Glutamatergic neuron (in vitro differentiated cells): ENCODE measurements at places on chromosomes 5 and 9.

DNA sequence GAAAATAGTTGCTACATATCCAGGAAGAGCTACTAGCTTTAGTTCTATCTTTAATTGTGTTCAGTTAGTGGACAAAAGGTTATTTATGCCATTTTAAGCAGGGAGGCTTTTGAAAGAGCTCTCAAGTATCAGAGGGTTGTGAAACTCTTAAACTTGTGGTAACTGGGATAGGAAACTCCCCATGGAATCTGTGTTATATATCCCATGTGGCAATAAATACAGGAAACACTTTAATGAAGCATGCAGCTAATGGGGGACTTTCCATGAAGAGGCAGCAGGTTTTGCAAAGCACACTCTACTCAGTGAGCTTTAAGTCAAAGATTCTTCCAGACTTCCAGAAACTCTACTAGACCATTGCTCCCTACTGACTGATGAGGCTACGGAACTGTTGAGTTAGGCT lies 805.0 kb upstream of the C9orf72 start:
- DNase-seq, result no peak

DNA sequence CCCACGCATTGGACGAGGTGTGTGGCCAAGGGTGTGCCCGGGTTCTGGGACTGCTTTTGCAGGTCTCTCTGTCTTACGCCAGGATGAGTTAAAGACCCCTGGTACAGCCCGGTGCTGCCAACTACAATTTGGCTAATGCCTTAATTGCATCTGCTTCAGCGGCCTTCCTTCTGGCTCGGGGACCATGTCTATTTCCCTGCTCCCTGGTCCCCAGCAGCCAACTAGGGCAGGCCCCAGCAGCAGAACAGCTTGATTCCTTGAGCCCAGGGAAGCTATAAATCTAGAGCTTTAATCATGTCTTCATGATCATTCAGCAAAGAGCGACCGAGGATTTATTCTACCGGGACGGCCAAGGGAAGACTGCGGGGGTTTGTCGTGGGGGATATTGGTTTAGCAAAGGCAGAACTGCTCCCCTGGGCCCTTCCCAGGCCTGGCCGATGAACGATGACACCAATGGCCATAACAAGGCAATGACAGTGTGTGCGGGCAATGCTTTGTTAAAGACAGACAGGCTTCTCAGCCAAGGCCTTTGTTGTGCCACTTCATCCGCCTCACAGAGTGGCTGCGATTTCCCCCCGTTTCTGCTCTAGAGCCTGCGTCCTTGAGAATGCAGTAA lies 51.4 kb downstream of the CFAP77 start:
- peak; percentile 34 for DNase-seq

GRCh38 chr5:53333160-53333559 lies 147.3 kb upstream of the FST start:
- DNase-seq, result no peak

DNA sequence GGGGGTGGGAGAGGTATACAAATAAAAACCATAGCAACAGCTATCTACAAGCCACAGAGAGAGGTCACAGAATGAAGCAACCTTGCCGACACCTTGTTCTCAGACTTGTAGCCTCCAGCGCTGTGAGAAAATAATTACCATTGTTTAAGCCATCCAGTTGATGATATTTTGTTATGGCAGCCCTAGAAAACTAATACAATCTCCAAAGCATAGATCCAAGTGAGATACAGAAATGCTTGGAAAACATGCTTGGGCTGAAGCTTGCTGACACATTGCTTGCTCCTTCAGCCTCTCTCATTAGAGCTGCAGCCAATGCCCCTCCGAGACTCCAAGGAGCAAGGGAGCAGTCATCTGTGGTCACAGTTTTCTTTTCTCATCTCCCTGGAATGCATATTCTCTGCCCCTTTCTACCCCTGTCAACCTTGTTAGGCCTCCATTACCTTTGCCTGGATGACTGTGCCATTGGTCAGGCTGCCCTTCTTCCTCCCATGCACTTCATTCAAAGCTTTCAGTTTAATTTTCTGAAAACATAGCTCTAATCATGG lies 401.4 kb upstream of the KLF4 start:
- no peak for DNase-seq

GRCh38 chr5:133696782-133697507 lies 84.6 kb upstream of the FSTL4 start:
- no peak for DNase-seq

DNA sequence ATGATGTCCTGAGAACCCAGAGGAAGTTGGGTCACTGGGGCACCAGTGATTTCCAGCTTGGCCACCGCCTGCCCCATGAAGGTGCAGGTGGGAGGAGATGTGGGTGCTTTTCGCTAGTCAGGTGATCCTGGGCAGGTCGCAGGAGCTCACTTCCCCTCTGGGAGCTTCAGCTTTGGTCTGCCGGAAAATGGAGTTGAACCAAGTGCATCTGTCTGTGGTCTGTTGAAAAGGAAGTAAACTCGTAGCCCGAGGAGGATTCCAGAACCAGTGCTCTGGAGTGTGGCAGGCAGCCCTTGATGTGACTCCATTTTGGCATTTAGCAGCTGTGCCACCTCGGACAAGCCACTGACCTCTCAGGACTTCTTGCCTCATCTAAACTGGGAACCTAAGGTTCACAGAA lies 81.8 kb upstream of the HRH2 start:
- DNase-seq, result no peak

GRCh38 chr5:23103566-23103965 lies 250.4 kb upstream of the CDH12 start:
- DNase-seq, result no peak

DNA sequence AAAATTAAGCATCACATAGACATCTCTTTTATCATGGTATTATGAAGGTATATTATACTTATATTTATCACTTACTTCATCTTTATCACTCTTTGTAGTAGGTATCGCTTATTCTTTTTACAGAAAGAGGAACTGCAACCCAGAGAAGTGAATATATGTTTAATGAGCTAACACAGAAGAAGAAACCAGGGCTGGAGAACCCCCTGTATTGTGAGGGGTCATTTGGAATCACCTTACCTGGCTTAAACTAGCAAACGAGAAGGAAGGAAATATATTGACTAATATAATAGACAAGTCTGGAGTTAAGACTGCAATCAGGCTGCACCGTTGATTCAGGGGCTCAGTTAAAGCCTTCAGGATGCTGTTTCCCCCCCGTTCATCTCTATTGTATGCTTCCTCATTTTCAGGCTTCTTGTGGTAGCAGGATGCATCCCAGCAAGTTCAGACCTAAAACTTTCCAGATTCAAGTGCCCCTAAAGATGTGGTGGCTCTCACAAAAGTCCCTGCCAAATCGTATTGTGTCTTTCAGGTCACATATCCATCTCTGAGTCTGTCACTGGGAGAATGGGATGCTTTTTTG lies 146.4 kb downstream of the GCNT1 start:
- no peak for DNase-seq

GRCh38 chr5:137825165-137825564 lies 42.5 kb upstream of the MYOT start:
- DNase-seq, result no peak

DNA sequence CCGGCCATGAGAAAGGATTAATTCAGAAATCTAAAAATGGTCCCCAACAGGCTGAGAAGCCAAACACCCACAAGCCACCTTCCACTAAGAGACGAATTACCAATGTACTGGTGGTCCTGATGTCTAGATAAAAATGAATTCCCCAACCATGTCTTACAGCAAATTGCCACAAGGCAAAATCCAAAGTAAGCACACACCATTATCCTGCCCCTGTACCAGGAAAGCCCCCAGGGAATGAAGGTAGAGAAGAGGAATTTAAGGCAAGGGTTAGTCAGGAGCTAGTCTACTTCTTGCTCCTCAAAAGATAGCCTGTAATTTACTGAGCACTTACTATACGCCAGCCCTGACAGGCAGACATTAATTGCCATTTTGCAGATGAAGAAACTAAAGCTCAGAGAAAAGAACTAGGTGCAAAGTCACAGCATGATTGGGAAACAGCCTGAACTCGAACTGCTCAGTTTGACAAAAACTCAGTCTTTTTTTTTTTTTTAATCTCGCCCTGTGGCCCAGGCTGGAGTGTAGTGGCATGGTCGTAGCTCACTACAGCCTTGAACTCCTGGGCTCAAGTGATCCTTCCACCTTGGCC lies 64.3 kb downstream of the RAPGEF1 start:
- no peak for DNase-seq

- no peak for DNase-seq
Measured at GRCh38 chr9:127303830-127304229, 39.3 kb downstream of the GARNL3 start.
